ENCODE measurements at places on chromosomes 1 and 21.

DNA sequence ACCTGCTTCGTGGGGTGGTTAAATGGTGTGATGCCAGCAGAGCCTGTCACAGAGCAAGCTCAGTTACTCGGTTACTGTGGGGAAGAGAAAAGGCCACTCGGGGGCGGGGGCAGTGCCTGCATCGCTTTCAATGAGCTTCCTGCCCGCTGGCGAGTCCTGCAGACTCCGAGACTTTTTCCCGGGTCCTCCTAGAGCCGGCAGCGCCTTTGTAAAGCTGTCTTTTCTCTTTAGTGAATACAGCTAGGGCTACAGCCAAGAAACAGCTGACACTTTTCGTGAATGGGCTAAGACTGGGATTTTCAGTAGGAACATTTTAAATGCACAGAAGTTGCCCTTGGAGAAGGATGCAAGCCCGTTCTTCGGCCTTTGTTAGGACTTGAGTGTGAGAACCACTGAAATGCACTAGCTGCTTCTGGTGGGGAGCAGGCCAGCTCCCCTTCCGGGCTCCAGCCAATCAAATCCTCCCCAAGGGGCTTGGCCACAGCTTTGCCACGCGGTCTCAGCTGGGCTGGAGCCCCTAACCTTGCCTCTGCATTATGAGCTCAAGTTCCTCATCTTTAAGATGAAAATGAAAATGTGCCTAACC, 23.4 kb upstream of the EFHD2 start:
- DNase-seq = no peak

DNA sequence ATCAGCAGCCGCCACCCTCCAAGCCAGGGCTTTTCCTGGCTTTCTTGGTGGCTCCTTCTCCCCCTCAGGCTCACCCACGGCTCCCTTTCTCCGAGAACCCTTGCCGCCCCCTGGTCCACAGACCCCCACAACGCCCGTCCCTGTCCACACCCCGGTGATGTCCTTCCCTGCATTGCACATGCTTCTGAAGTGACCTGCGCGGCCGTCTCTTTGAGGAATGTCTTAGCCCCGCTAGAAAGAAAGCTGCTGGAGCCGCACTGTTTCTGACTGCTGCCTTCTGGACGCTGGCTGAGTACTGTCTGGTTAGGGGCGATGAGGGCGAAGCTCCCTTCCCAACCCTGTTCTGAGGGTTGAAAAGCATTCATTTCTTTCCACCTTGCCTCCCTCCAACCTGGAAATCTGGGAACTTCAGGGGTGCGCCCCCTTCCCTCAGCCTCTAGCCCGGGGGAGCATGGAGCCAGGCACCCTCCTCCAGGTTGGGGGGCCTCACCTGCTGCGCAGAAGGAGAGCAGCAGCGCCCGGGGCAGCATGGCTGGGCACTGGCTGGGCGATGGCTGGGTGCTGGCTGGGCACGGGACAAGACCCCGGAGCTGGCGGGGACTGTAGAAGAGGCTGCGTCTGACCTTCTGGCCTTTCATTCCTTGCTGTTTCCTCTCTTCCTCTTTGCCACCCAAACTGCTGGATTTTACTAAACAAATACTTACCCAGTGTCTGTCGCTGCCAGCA, at the start of gene CLEC20A:
CLEC20A (minus strand) TSS at position 555 of the 726 bp plus-strand sequence; CDS start at position 530, 25 bp downstream.
- no peak for DNase-seq

- DNase-seq = no peak
Measured at GRCh38 chr1:8137481-8138244, 111.6 kb upstream of the ERRFI1 start.

DNA sequence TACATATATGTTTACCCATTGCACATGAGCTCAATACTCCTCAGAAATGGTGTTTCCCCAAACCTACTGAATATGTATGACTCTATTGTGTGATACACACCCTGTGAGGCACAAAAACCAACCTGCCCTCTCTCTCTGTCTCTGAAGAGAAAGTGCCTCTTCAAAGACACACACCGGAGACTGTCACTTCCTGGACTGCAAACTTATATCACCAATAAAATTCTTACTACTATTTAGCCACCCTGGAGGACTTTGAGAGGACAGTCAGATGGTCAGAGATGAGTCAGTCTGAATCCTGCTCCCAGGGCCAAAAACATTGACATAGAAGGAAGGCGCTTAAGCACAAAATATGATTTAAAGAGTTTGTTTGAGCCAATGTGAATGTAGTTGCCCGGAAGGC, 110.4 kb downstream of the PPIAL4G start:
- no peak for DNase-seq

DNA sequence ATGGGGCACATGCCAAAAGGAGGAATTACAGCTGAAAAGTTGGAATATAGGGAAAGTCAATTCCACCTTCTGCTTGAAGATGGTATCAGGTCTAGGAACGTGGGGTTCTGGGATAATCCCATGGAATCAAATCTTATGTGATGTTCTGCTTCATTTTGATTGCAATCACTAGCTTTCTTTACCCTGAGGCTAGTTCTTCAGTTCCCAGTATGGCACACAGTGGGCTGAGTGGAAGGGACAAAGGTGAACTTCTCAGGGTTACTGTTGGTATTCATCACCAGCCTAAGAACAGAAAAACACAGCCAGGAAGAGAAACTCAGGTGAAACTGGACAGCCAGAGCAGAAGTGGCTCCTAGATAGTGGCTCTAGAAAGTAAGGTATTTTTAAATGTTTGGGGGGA, 117.8 kb downstream of the TNFSF18 start:
- no peak for DNase-seq

GRCh38 chr1:27572019-27572678, 31.8 kb downstream of the AHDC1 start:
- no peak for DNase-seq

All from activated T-cell treated with anti-CD3 and anti-CD28 coated beads, Interleukin-2, amount 50 U/mL, for 24 hours (primary cell).